ENCODE measurements at places on chromosomes 11 and 22.

DNA sequence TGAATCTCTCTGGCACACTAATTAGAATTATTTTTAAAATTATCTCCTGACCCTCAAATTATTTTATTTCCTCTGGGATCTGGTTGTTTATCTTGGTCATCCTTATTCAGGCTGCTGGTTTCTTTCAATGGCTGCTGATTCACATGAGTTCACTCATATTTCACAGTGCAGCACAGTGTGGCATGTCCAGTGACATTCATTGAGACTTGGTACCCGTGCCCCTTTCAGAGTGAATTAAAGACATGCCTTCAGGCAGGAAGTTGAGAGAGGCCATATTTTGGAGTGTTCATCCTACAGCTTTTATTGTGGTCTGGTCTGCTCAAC is 13.5 kb downstream of the DCPS start:
- no peak for DNase-seq

DNA sequence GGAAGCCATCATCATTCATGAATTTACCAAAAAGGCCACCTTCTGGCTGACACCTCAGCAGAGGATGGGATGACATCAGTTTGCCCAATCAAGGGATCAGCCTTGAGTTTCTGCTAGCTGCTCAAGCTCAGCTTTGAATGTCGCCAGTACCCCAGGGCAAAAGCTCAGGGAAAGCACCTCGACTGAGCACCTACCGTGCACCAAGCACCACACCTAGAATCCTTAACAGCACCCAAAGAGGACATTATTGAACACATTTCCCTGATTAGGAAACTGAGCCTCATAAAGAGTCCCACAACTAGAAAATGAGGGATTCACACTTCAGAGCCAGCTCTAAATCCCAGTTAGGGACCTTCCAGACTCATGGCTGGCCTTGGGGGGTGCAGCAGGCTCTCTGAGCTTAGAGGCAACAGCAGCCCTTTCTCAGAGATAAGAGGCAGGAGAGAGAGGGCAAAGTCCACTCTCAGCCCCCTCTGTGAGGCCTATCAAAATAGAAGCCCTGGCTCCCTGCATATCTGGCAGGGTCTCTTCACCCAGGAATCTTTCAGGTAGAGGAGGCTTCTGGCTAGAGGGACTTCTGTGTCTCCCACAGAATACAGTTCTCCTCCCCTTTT is 13.4 kb upstream of the DAGLA start:
- DNase-seq, result no peak

- DNase-seq, result no peak
These were observed 14.6 kb downstream of the NF2 start for GRCh38 chr22:29617922-29618629.

GRCh38 chr22:43109921-43110443 is 568 bp upstream of the BIK start:
- no peak for DNase-seq

DNA sequence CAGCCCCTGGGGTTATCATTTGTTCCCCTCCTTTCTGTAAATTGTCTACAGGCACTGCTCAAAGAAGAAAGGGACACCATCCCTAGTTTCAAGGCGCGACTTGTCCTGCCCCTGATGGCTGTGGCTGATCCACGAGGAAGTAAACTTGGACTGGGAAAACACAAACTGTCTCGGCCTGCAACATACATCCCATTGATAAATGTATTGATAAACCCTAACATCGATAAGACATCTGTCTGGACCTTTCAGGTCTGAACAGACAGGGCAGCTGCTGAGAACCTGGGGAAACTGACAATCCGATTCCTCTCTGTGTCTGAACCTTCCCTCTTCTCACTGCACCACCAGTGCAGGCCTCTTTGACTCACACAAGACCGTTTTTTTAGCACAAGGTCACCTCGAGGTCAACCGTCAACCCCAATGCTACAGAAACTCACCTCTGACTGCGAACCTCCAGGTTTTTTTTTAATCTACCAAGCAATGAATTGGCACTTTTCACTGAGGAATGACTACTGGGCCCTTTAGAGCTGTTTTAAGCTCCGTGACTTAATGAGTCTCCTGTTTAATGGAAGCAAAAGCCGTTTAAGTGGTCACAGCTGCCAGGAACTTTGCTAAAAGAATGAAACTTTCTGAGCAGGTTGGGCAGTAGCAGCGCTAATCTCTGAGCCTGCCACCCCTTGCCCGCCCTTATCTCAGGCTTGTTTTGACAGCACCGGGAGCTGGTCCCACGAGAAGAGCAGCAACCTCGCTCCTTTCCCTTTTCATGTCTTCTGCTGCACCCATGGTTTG is 203.8 kb upstream of the TMEM45B start:
- no peak for DNase-seq

DNA sequence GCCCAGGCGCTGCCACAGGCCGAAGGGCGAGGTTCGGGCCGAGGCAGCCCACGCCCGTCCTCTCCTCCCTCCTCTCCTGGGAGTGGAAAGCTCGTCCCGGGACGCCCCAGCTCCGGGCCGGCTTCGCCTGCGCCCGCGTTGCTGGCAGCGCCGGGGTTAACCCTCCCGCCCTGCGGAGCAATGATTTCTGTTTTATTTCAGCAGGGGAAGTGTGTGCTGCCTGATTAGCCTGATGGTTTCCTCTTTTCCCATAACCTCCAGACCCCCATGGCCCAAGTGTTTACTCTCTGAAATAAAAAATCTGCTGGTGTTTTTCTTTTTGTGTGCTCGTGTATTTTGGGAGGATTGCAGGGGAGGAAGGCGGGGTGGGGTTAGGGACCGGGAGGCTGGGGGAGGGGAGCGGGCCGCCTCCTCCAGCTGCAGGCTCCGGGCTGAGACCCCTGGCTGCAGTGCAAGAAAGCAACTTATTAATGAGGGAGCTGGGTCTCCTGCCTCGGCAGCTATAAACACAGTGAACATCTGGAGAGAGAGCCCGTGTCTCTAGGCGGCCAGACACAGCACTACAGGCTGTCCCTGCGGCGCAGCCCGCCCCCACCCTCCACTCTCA is 38.6 kb downstream of the ETS1 start:
- DNase-seq, result no peak

GRCh38 chr11:14500181-14500651 is 605 bp upstream of the COPB1 start:
- peak; percentile 30 for DNase-seq

GRCh38 chr11:19803506-19803998 is 90.9 kb downstream of the NAV2 start:
- no peak for DNase-seq

DNA sequence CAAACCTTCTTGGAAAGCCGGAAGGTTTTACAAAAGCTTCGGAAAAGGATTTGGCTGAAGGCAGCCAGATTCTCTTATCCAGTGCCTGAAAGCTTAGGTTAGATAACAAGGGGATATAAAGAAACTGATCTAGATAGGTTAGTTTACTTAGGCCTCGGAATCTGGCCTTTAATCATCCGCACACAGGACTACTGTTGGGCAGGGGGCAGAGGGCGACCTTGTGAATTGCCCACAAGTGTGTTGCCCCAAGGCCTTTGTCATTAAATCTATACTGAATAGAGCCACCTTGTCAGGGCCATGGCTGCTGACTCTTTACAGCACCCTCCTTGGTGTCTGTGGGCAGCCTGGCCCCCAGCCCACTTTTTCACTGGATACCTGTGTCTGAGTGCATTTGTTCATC is 9.7 kb upstream of the MTMR2 start:
- DNase-seq, result no peak

GRCh38 chr22:48653306-48653705 is 1174.4 kb downstream of the BRD1 start:
- DNase-seq, result no peak

GRCh38 chr11:2234963-2235362 is 35.4 kb downstream of the ASCL2 start:
- no peak for DNase-seq

- DNase-seq, result no peak
These were observed 123.9 kb upstream of the NCAM1 start for GRCh38 chr11:112837162-112837826.

DNA sequence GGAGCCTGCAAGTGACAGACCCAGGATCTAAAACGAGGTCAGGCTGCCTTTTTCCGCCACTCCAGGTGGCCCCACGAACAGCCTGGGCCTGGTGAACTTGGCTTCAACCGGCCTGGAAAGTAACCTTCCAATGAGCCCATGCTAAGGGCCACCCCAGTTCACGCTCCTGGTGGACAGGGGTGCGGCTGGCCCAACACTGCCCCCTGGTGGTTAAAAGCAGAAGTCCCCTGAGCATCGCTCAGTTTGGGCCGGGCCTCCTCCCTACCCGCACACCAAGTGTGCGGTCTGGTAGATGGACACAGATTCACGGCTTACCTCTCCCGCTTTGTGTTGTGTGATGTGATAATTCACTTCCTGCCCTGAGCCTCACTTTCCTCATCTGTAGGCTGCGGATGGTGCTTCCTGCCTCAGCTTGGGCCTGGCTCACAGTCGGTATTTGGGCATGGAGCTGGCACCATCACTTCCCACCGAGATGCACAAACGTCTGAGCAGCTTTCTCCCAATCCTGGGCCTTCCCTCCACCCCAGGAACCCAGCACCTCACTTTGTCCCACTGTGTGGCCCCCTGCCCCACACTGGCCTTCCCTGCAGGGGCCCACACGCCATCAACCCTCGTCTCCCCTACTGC is 13.7 kb upstream of the SEC14L3 start:
- DNase-seq, result peak; percentile 81

- DNase-seq, result no peak
These were observed at the start of gene PLAAT4 for GRCh38 chr11:63536669-63537292. TSS of gene PLAAT4 (plus strand) at chr11:63536808. CDS start at chr11:63536869, 61 bp downstream.

GRCh38 chr11:57322256-57323166 is 2.2 kb downstream of the TNKS1BP1 start:
- no peak for DNase-seq

DNA sequence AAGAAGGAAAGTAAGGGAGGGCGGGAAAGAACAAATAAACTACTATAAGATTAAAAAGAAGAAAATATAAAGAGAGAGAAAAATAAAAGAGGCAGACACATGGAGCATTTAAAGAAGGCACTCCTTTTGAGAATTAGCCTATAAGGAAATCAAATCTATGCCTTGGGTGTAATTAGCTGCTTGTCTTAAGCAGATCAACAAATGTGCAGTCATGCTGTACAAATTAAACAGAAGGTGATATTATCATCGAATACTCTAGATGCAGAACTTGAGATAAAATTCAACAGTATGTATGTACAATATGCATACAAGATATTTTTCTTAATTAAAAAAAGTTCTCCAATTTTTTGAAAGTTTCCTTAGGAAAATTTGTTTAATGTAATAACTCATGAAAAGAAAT is 623.0 kb upstream of the CHORDC1 start:
- no peak for DNase-seq

GRCh38 chr22:35697142-35697541 is 20.5 kb upstream of the APOL5 start:
- DNase-seq, result no peak

DNA sequence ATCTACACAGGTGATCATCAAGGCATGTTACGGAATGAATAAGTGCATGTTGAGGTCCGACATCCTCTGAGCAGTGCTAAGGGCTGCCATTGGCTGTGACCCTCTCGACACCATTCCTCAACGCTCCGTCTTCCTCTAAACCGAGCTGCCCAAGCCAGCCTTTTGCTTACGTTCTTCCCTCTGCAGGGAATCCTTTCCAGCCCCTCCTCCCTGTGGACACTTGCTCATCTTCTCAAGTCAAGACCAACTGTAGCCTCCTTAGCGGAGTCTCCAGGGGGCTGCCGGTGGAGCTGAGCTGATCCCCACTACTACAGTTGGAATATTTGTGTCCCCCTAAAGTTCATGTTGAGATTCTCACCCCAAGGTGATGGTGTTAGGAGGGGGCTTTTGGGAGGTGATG is 781.0 kb downstream of the TBC1D22A start:
- DNase-seq, result no peak

All from memory B cell (primary cell).